ENCODE measurements at places on chromosomes 3 and 15. TPM values are rescaled to one million over a fixed set of nuclear protein-coding genes. Genes with fewer than 3 reads are reported as not detected.

Gene CFAP161
- total RNA-seq: 0.32 TPM

Gene AHSG
- not detected for total RNA-seq

Gene ITIH3
- 1.1 TPM for total RNA-seq

Gene GPR27
- 0.12 TPM for total RNA-seq

Gene TLR9
- not detected for total RNA-seq

Gene MME
- 1,611 TPM for total RNA-seq

Gene RASL12
- 8.3 TPM for total RNA-seq

Gene MGLL
- 74.0 TPM for total RNA-seq

Gene TM4SF18
- 0.32 TPM for total RNA-seq

Gene LDHAL6B
- total RNA-seq: not detected

Gene ZNF80
- total RNA-seq: not detected

Gene EPHB1
- 1.5 TPM for total RNA-seq
